Activated CD8-positive, alpha-beta memory T cell treated with anti-CD3 and anti-CD28 coated beads for 1 hour (primary cell): ENCODE measurements at places on chromosomes 7 and 10.

GRCh38 chr7:137366995-137367394 lies 23.5 kb upstream of the PTN start:
- DNase-seq = no peak

GRCh38 chr7:18806177-18806576 lies 310.6 kb downstream of the HDAC9 start:
- no peak for DNase-seq

- no peak for DNase-seq
Observed at GRCh38 chr10:116080553-116080952, 192.5 kb downstream of the GFRA1 start.

- no peak for DNase-seq
Observed at GRCh38 chr10:75367901-75368300, 33.7 kb downstream of the ZNF503 start.

GRCh38 chr10:79586933-79587332 lies 23.8 kb upstream of the SFTPA1 start:
- DNase-seq = no peak

GRCh38 chr7:29469976-29470557 lies 93.6 kb upstream of the PRR15 start:
- DNase-seq = no peak

DNA sequence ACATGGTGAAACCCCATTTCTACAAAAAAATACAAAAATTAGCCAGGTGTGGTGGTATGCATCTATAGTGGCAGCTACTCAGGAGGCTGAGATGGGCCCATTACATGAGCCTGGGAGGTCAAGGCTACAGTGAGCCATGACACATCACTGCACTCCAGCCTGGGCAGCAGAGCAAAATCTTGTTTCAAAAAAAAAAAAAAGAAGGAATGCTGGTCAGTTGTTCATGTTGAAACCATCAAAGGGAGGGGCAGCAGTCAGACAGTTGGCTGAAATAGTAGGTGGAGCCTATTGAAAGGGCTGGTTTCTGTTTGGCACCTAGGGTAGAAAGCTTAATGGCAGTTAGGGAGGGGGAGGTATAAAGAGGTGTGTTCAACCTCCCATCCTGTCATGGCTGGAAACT lies 323.0 kb downstream of the GALNT17 start:
- DNase-seq = no peak
